ENCODE measurements at places on chromosomes 7 and 10.

- no peak for DNase-seq
These were observed 166.3 kb upstream of the RNF32 start for GRCh38 chr7:156474241-156474743.

DNA sequence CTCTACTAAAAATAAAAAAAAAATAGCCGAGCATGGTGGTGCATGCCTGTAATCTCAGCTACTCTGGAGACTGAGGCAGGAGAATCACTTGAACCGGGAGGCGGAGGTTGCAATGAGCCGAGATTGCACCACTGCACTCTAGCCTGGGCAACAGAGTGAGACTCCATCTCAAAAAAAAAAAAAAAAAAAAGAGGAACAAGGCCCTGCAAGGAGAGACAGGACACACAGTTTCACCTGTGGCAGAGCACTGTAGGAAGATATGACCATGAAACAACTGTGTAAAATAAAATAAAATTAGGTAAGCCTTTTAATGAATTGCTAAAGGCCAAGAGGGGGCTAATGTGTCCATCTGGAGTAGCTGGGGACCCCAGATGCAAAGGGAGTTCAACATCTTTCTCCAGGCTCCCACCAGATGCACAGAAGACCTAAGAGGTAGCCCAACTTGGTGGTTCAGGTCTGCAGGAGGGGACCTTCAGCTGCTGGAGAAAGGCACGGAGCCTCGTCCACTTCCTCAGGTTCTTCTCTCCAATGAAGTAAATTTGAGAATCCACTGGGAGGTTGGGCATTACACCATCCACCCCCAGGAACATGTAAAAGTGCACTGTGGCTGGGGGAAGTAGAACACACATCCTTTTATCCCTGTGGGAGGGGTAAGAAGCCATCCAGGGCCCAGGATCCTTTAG is 12.7 kb downstream of the PPIF start:
- no peak for DNase-seq

DNA sequence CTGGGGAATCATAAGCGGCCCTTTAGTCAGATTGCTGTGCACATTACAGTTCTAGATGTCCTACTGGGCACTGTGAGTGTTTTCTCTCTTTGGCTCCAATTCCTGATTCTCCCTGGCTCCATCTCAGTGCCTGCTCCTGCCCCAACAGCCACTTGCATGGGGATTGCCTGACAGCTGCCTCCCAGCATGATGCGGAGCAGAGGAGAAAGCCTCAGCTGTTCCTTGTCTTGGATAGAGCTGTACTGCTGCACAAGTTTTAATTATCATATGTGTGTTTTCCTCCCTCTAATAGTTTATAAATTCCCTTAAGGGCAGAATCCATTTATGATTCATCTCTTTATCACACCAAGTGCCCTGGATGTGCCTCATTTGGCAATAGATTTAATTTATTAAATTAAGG is 285.8 kb upstream of the COBL start:
- no peak for DNase-seq

DNA sequence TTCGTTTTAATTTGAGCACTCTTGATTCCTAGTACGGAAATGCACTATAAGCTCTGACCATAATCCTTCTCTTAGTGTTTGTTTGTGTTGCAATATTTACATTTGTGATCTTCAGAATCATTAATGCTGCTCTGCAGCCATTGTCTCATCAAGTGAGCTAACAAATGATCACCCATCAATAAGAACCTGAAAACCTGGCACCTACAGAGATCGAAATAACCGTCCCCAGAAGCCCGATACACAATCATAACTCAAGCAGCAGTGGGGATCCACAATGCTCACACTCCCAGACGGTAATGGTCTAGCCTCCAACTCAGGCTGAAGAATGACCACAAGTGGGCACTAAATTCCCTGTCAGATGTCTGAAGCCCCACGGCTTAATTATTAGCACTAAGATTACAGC is 156.0 kb upstream of the NFE2L3 start:
- DNase-seq = no peak

DNA sequence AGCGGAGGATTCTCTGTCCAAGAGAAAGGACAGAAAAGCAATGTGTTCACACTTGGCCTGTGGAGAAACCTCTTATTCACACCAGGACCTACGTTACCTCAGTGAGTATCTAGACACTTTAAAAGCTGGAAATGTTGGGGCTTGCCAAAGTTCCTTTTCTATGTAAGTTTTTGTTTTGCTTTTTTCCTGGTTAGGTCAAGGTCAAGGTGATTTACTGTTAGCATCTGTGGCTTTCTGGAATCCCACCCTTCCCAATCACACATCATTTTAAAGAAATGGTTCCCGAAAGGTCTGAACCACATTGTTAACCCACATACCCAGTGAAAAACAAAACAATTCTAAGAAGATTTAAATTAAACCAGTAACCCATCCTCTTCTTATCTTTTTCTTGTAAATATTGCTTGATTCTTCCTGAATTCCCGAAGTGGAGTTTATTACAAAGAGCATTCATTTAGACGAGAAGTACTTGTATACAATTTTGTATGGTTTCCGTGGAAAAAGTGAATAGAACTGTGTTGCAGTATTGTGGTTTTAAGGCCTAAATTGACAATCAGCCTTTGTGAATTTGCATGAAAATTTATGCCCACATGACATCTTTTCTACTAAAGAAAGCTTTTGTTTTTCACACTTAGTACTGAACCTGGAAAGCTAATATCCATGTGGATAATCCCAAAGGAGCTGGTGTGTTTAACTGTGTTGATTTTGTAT is 827.0 kb upstream of the IGFBP3 start:
- DNase-seq = no peak

DNA sequence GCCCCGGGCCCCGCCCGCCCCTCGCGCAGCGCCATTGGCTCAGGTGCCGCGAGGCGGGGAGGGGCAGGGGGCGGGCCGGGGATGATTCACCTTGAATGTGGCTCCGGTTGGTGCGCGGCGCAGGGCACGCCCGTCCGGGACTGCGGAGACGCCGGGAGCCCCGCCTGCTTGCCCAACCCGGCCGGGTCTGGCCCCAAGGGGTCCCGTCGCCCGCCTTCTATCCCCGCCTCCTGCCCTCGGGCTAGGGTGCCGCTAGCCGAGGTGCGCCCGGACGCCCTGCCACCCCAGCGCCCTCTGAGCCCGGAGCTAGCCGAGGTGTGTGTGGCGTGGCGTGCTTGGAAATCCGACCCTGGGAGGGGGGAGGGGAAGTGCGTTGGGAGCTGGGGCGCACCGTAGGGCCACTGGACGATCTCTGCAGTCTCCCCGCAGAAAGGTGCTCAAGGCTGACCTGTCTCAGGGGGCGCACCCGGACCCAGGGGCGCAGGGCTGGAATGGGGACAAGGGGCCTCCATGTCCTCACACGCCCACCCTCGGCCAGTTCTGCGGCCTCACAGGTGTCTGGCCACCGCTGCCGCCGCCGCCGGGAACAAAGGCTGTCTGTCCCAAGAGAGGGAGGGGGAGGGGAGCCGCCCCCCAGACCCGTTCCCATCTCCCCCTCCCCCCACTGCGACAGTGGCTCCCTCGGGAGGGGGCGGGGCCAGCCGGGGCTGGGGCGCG is 168.9 kb downstream of the NRF1 start:
- no peak for DNase-seq

DNA sequence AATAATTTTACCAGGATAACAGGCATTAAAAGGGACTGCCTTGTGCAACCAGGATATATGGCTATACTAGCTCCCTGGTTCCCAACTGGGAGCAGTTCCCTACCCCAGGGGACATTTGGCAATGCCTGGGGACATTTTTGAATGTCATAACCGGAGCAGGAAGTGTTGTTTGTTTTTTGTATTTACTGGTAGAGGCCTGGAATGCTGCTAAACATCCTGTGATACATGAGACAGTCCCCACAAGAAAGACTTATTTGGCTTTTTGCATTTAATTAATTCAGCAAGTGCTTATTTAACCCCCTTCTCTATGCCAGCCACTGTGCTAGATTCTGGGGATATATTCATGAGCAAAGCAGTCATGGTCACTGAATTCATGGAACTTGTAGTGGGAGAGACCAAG is 181.2 kb downstream of the BBS9 start:
- no peak for DNase-seq

GRCh38 chr10:29114141-29114540 is 174.7 kb upstream of the LYZL1 start:
- DNase-seq = no peak

GRCh38 chr10:19054289-19054835 is 5.8 kb downstream of the MALRD1 start:
- no peak for DNase-seq

DNA sequence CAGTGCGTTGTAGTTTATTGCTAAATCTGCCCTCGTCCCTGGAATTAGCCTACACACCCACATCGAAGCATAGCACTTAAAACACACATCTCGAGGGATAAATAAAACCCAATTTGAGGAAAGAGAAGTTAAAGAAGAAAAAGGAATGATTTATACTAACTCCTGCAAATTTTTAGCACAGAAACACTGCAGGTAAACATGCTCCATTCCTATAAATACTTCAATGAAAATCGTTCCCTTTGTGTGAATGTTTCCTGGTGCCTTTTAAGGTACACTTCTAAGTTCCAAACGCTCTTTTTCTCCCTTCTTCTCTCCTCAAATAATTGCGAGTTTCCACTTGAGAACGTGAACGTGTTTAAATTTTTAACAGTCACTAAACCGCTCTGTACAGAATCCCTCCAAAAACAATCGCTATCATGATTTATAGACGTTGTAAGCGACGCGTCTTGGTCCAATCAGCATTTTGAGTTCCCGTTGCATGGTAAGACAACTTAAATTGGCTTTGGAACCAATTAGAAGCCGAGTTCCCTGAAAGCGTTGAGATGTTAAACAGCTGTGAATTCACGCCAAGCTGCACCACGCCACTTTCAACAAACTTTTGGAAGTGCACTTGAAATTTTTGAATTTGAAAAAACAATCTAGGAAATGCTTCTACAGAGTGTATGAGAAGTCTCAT is 12.5 kb upstream of the EBLN1 start:
- DNase-seq = no peak

DNA sequence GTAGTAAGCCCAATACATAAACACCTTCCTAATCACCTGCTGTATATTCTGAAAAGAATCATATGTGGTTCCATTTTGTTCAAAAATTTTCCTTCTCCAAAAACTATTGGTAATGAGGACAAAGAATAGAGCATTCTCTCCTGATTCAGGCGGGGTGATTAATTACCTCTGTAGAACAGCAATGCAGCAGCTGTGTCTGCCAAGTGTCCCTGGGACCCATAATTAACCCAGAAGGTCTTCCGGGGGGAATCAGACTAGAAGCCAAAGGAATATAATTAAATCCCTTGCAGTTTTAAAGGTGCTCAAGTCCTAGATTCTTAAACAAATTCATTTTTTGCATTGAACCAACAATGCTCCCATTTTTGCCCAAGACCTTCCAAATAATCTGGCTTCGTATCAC is 60.3 kb upstream of the ABLIM1 start:
- DNase-seq = no peak

GRCh38 chr10:126536148-126536547 is 134.3 kb downstream of the C10orf90 start:
- no peak for DNase-seq

DNA sequence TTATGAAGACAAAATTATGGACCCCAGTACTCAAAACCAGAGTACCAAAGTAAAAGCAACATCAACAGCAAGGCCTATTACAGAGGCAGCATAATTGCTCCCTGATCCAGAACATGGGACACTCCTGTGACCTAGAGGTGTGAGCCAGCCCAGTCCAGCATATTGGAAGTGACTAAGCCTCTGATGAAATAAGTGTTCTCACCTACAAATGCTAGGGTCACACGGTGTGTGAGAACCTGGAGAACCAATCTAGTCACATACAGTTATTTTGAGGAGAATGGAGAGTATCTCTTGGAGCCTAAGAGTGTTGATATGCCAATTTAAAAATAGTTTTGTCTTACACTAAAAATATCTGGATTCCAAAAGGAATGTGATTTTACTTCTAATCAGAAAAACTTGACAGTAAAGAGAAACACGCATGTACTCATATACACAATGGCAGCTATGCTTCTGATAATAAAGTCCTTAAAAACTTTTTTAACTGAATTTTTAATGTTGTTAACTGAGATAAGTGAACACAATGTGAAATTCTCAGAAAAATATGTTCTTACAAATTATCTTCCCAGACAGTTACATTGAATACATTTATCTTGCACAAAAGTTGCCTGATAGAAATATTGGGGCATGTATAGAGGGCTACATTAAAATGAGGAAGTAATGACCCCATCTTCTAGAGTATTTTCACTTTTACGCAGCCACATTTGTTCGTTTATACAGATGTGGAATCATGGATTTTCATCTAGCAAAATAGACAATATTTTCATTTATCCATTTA is 56.8 kb upstream of the CD36 start:
- DNase-seq = no peak

DNA sequence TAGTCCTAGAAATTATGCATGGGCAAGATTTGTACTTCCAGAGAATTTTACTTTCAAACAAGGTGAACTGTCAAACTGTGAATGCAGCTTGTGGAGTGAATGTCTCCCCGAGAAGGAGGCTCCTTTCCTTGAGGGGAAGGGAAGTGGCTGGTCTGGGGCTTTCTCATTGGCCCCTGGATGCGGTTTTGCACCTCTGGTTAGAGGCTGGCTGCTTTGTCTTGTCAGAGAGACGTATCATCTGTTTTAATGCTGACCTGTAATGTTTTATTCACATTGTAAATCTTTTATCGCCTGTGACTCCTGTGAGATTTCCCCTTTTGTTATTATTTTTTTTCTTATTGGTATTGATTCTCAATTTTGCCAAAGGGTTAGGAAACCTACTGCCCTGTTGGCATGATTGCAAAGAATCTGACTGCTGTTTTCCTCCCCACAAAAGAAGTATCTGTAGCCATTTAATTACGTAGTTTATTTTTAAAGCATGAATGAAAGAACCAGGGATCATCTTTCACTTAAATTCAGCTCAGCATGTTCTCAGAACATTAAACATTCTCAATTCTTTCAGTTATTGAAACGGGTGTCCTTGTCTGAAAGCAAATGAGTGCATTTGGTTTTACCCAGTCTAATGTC is 238.3 kb upstream of the NFE2L3 start:
- DNase-seq = no peak

GRCh38 chr7:13801669-13802068 is 187.8 kb downstream of the ETV1 start:
- no peak for DNase-seq

GRCh38 chr7:21911341-21911875 is 34.3 kb downstream of the CDCA7L start:
- no peak for DNase-seq

DNA sequence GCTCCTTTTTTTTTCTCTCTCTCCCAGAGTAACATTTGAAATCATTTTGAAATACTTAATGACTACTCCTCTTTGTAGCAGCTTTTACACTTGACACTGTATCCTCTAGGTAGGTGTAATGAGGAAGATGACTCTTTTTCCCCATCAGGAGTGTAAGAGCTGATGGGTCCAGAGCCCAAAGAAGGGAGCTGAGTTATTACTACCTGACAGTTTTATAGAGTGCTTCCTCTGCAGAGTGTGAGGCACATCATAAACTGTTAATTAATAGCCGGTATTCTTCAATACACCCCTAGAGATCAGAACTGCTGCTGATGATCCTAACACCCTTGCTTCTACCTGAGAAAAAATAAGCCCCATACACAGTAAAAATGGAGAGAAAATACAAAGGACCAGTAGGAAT is 279.8 kb upstream of the SEMA3A start:
- no peak for DNase-seq
